ENCODE measurements at places on chromosomes 6 and 20.

DNA sequence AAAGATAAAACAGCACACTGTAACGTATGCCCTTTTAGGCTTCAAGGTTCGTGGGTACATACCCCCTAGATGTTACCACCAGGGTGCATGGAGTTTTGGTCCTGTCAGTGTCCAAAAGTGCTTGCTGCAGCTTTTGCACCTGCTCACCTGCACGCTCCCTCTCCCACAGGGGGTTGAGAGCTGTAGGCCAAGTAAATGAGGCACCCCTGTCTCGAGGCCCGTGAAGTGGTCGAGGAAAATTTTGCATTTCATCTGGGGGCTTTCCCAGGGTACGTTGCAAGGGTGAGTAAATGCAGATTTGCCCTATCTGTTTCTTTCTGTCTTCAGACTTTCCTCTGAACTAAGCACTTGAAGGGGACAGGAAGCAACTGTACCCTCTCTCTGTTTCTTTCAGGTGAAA is 136.0 kb downstream of the THBS2 start:
- DNase-seq: no peak

- DNase-seq: no peak
These were observed 40.2 kb downstream of the PDYN start for GRCh38 chr20:1953621-1954020.

- DNase-seq: no peak
These were observed 414.8 kb upstream of the CDH4 start for GRCh38 chr20:60837173-60837770.

GRCh38 chr6:81938991-81939732 is 186.7 kb upstream of the TENT5A start:
- DNase-seq: no peak

- no peak for DNase-seq
These were observed 226.5 kb downstream of the MAFB start for GRCh38 chr20:40462566-40462965.

DNA sequence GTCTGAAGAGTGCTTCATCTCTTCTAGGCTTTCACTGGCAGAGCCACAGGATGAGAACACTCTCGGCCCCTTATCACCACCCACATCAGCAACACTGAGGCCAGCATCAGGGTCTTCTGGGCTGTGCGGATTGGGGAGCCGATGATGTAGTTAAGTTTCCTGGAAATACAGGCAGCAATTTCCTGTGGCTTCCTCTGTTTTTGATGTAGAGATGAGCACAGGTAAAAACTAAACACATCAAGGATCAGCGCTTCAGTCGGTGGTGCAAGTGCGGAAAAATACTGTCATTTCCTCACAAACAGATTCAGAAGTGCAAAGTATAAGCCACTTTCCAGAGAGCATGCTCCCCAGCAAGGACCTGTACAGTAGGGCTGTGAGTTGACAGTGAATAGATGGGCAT is 62.6 kb downstream of the BACH2 start:
- DNase-seq: no peak

DNA sequence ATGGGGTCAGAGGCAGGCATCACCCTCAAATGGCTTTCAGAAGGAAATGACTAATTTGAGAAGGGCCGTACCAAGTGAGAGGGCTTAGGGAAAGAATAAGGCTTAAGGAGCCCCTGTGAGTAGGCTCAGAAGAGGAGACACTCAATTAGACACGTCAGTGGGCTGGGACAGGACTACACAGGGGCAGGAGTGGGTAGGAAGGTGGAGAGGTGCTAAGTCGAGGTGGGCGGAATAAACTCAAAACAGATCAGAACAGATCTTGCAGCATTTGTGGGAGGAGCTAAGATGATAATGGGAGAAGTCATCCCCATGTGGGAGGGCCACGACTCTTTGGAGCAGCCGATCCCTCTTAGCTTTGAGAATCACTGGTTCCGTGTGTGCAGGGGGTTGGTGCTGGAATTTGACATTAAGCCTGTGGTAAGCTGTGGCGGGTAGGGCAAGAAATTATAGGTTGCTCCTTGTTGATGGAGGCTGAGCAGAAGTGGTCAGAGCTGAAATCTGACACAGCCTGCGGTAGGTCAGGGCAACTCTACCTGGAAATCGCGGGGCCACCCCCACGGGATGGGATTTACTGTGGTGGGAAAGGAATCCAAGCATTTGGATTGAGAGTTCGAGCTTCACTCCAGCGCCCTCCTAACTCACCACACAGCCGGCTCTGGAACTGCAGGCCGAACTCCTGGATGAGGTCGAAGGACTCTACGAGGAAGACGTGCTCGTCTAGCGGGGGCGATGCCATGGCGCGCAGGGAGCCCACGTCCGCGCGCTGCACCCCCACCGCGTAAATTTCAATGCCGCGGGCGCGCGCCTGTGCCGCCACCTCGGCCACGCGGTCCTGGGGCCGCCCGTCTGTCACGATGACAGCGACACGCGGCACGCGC is 2.8 kb upstream of the RBPJL start:
- no peak for DNase-seq

DNA sequence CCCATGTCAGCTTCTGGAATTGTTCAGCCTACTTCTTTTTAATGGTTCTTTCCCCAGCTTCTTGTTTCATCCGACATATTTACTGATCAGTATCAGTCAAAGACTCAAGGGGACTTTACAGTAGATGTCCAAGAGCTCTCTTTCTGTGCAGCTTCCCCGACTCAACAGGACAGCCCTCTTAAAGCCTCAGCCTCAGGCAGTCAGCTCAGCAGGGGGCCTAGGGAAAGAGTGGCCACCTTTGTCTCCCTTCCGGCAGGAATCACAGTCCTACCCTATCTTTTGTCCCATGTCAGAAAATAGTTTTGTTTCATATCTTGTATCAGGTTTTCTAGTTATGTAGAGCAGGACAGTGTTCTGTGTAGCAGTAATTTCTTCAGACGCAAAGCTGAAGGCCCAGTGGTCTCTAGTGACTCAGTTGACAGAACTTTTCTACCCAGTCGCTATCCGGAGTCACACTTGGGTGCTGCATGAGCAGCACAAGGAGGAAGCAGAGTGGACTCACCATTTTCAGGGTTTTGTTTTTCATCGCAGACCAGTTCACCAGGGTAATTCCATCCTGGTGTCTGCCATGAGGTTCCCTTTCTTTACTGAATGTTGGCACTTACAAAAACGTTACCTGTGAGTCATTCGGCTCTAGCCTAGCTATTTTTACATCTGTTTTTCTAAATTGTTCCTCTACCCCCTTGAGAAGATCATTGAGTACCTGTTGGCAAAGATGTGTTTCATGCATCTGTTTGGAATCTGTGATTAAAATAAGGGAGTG is 47.7 kb downstream of the SPATA2 start:
- no peak for DNase-seq

All from sigmoid colon (tissue), 7 donors.